ENCODE measurements at places on chromosomes 6 and 20.

DNA sequence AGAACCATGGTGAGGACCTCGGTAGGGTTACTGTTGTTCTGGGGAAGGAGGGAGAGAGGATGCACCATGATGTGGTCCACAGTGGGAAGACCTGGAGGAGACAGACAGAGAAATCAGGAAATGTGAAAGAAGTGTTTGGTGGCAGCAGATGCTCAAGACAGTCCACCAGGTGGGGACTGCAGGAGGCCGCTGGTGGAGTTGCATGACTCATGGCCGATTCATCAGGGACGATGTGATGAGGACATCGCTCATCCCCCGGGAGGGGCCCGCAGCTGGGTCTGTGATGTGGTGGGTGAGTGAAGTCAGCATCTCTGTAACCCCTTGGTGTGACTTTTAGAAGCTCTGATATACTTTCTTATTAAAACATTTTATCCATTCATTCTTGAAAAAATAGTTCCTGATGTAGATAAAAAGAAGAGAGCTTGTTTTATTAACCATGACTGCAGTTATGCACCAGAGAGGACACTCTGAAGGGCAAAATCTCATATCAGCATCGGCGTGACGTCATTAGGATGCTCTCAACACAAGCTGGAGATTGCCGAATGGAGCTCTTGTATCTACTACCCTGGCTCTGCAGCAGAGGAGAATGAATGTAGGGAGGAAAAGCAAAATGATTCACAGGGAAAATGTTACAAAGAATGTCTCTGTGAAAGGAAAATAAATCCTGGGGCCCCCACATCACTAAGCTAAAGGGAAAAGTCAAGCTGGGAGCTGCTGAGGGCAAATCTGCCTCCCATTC, 71.2 kb downstream of the RAMACL start:
- no peak for DNase-seq

- DNase-seq: no peak
These were observed 24.7 kb downstream of the EDN3 start for GRCh38 chr20:59325142-59325523.

DNA sequence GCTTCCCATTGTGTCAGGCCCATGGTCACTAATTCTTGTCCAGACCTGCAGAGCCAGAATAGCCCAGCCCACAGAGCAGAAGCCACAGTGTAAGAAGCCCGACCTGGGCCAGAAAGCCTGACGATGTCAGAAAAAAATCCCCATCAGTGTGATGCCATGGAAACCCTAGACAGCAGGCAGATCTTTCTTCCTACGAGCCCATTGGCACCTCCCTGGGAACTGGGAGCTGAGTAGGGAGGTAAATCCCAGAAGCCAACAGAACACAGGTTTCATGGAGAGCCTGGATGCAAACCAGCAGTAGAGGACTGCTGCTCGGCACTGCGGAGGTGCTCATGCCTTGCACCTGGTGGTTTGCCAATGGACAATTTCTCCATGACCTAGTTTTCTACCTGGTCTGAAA, 82.2 kb upstream of the SLC22A16 start:
- no peak for DNase-seq

GRCh38 chr20:62087227-62087626, 21.5 kb upstream of the TAF4 start:
- DNase-seq: no peak

- no peak for DNase-seq
These were observed 49.1 kb downstream of the AKAP12 start for GRCh38 chr6:151288712-151289398.

GRCh38 chr20:49928411-49929141, 7.6 kb upstream of the RNF114 start:
- DNase-seq: peak; percentile 71

GRCh38 chr20:8971669-8972316, 97.1 kb upstream of the PLCB4 start:
- DNase-seq: no peak

GRCh38 chr6:4575714-4576113, 200.5 kb upstream of the CDYL start:
- DNase-seq: no peak

DNA sequence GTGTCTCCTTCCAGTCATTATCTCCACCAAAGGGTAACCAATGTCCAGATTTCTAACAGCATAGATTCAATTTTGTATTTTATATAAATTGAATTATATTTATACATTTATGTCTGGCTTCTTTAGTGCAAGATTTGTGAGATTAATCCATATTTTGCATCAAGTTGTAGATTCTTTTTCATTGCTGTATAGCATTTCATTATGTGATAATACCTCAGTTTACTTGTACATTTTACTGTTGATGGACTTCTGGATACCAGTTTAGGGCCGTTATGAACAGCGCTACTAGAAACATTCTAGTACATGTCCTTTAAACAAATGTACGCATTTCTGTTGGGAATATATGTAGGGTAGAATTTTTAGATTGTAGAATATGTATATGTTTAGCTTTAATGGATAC, 6.2 kb downstream of the BLTP3A start:
- DNase-seq: no peak

DNA sequence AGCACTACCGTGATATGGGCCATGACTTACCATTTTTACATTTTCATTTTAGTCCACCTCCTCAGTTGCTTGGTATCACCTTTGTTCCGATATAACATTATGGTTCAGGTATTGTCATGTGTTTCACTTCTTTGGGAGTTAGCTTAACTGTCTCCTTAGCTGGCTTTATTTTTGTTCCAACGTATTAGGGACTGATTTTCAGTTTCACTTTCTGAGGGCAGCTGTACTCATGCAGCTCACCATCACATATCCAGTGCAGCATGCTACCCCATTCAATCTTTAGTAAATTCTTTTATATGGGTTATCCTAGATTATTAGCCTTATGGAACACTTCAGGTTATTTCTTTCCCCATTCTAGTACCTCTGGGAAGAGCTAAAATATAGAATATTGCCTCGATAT, 362.2 kb upstream of the IRAK1BP1 start:
- no peak for DNase-seq

DNA sequence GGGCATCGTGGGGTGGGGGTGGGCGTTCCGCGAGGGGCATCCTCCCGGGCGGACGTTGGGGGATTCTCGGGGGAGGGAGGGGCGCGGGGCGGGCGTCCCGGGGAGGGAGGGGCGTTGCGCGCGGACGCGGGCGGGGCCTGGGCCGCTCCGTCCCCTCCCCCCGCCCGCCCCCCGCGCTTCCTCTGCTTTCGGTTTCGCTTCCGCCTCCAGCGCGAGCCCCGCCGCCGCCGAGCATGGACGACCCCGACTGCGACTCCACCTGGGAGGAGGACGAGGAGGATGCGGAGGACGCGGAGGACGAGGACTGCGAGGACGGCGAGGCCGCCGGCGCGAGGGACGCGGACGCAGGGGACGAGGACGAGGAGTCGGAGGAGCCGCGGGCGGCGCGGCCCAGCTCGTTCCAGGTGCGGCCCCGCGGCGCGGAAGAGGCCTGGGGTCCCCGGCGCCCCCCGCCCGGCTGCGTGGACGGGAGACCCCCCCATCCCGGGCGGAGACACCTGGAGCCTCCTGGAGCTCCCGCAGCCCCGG, at the start of gene OGFR:
TSS of gene OGFR (plus strand) at position 209 of the 528 bp plus-strand sequence. CDS start at position 234, 25 bp downstream.
- DNase-seq: peak; percentile 72

DNA sequence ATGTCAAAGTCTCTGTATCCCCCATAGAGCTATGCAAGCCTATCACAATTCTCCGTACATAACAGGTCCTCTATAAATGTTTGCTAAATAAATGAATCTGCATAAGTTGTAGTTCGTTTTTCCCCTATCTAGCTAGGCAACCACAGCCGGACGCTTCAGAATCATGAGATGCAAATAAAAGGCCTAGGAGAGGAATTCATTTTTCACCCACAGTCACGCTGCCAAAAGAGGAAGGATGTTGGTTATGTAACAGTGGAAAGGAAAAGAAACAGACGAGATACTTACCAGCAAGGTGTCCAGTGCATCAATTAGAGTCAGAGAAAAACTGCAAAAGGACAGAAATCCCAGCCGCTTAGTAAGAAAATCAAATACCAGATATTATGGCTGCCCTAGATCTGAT, 2.4 kb downstream of the EDEM2 start:
- DNase-seq: no peak

- DNase-seq: no peak
These were observed 592.8 kb upstream of the JAG1 start for GRCh38 chr20:11266571-11266970.

DNA sequence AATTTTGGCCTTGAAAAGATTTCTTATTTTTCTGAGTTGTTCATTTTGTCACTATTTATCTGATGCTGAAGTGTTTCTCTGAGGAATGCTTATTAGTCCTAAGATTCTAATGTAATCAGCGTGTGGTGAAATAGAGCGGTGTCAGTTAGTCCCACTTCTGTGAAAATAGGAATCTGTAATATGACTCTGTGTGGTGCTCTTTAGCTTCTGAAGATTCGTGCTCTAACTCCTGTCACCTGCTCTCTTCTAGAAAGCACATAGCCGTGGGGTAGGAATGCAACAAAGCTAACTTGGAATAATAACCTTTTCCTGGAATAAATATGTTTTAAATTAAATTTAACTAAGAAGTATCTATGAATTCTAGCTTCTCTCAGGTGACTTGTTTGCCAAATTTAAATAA, 90.4 kb downstream of the BCKDHB start:
- DNase-seq: no peak

GRCh38 chr20:22958390-22958789, 76.7 kb upstream of the SSTR4 start:
- DNase-seq: no peak

DNA sequence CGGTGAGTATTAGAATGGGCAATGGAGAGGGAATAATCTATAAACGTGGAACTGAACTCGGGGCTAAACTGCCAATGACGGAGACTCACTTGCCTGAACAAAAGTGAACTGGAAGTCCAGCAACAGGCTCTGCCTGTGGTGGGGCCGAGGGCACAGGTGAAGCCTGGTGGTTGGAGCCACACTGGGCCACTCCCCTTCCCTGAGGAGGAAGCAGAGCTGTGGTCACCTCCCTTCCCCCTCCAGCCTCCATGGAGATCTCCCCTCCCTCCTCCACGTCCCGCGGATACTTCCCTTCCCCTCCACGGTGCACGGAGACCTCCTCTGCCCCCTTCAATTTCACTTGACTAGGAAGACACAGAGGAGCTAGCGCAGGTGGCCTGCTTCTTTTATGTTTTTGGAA, 14.7 kb upstream of the DSP start:
- no peak for DNase-seq

DNA sequence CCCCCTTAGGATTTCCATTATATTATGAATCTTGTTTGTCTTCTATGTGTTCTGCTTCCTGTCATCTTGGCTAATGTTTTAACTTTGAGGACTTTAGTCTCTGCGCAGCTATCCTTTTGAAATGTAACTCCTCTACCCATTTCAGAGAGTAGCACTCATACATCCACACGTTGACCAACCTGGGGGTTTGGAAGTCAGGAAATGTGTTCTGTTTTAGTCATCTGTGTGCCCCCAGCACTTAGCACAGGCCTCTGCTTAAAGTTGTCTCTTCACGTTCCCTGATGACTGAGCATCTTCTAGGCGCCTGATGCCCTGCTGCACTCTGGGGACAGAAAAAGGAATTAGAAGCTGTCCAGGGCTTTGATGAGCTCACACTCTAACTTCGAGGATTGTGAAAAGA, 47.9 kb downstream of the HMGN3 start:
- DNase-seq: no peak

GRCh38 chr20:51860111-51860882, 58.0 kb upstream of the SALL4 start:
- no peak for DNase-seq

DNA sequence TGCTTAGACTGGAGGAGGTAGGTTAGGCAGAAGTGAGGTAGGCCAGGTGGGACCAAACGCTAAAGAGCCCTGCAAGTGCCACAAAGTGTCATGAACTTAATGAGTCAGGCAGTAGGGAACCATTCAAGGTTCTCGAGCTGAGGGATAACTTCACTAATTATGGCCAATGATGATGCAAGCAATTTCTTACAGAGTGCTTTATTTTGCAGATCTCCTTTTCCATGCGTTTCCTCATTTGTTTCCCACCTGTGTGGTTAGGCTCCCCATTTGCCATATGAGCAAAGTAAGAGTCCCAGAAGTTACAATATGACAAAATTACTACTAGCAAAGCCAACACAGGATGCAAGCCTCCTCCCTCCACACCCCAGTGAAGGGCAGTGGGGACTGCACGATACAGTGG, 36.5 kb upstream of the PSMF1 start:
- no peak for DNase-seq

DNA sequence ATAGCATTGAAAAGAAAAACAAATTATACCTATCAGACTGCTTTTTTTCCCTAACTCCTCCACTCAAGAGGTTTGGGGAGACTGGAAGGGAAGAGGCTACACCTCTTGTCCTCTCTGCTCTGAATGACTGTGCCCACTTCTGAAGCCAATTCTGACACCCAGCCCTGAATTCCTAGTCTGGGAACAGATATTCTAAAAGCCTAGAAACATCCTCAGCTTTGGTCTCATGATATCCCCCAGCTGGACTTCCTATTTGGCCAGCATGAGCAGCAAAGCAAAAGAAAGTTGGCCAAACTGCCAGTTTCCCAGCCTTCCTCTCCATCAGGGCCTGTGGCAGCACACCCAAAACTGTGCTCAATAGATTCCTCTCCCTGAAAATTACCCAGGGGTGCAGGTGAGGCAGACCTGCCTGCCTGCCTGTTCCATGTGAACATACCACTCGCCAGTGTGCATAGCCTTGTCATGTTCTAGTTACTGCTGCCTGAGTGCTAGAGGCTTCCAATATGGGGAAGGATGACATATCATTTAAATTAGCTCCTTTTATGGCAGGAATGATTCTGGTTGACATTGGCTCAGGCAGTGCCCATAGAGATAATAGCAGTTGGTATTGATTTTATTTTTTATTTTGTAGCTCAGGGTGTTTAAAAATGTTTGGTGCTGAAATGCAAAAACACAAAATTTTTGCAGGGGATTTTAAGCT, 152.1 kb upstream of the RIN2 start:
- no peak for DNase-seq

GRCh38 chr6:52577778-52578463, 1.1 kb upstream of the TRAM2 start:
- DNase-seq: no peak

DNA sequence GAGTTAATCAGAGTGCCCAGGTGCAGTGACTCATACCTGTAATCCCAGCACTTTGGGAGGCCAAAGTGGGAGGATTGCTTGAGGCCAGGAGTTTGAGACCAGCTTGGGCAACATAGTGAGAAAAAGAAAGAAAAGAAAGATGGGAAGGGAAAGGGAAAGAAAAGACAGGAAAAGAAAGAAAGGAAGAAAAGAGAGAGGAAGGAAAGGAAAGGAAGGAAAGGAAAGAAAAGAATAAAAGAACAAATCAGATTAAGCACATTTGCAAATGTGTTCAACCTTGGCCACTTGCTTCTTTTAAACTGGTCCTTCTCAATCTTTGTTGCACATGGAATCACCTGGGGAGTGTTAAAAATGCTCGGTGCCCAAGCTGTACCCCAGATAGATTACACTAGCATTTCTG, 28.0 kb downstream of the NR2E1 start:
- DNase-seq: no peak

- DNase-seq: no peak
These were observed 8.6 kb downstream of the HS3ST5 start for GRCh38 chr6:114334237-114334636.

GRCh38 chr20:3465301-3465700, 5.5 kb upstream of the ATRN start:
- DNase-seq: no peak

- no peak for DNase-seq
These were observed 47.4 kb downstream of the MAP7 start for GRCh38 chr6:136502786-136503185.

All from activated T-helper 2 cell treated with anti-CD3 and anti-CD28 coated beads, Interferon-gamma antibody, Interleukin-2, Interleukin-4, amounts not matched to agents 10 μg/mL and 5 μg/mL and 100 μg/mL, durations not matched to agents 14 hours and 24 hours and 36 hours (primary cell).